T47D (cell line): ENCODE measurements at places on chromosomes 4 and X.

- DNase-seq, result no peak
Measured at GRCh38 chr4:160318567-160319220, 1215.8 kb downstream of the RAPGEF2 start.

- no peak for DNase-seq
Measured at GRCh38 chr4:41476310-41476885, 61.6 kb upstream of the LIMCH1 start.

DNA sequence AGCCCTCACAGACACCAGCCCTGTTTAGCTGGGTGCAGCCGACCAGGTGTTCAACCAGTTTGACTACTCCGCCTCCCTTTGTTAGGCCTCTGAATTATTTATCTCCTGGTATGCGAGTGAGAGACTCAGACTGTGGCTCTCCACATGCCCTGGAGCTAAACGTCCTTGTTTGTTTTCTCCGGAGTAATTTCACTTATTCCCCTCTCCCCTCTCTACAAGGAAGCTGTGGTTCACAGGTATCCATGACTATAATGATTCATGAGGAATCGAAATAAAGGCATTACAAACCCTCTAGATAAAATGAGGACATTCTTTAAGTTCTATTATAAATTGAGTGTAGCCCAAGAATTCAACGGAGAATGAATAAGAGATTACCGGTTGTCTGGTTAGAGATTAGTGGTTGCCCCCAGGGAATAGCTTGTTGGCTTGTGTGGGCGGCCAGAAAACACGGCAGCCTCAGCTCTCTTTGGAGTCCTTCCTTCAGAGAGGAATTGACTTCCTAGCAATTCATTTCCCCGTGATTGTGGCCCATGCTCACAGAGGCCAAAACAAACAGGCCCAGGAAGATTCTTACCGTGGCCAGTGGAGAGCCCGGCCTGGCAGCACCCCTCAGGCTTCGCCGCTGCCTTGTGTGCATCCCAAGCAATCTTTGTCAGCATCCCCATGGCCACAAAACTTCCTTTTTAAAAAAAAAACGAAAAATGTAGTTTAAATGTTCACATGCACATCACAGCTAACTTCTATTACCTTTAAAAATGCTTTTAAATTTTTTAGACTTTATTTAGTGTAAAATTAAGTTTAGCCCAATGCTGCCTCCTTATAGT lies 60.2 kb upstream of the CBR4 start:
- peak; percentile 99 for DNase-seq

GRCh38 chr4:24515698-24516097 lies 68.7 kb downstream of the DHX15 start:
- DNase-seq, result no peak

DNA sequence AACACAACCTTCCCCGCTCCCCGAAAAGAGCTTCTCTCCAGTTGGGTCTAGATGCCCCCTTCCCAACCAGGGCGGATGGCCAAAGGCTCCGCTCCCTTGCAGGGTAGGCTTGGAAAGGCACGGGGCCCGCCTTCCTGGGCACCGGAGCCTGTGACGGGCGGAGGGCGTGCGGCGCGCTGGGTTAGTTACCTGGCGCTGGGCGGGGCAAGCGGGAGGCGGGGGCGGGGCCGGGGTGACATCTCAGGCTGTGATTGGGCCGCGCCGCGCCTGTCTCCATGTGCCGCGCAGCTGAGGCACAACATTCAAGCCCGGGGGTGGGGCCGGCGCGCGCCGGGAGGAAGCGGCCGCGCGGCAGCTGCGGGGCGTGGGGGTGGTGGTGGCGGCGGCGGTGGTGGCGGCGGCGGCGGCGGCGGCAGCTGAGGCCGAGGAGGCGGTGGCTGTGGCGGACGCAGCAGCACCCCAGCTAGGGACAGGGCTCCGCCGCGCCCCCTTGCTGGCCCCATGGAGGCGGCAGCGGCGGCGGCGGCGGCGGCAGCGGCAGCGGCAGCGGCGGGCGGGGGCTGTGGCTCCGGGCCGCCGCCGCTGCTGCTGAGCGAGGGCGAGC lies at the start of gene REPS2:
REPS2 (plus strand) TSS at position 298 of the 604 bp plus-strand sequence; CDS start at position 502, 204 bp downstream.
- peak; percentile 81 for DNase-seq

GRCh38 chr4:38660838-38661237 lies 3.2 kb upstream of the KLF3 start:
- no peak for DNase-seq

DNA sequence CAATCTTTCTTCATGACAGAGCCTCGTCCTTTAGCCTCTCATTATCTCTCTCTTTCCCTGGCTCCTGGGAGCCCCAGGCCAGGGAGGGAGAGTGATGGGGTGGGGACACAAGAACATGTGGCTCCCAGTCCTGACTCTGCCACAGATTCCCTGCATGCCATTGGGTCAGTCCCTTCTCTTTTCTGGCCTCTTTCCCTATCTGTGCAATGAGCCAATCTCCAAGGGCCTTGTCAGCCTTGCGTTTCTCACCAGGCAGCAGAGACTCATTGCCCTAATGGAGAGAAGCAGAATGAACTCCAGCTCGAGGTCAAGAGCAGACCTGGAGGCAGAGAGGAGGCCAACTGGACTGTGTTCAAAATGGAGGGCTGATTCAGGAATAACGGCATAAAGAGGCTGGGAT lies 38.4 kb upstream of the PJA1 start:
- no peak for DNase-seq

GRCh38 chr4:7301126-7301785 lies 108.9 kb downstream of the SORCS2 start:
- no peak for DNase-seq

DNA sequence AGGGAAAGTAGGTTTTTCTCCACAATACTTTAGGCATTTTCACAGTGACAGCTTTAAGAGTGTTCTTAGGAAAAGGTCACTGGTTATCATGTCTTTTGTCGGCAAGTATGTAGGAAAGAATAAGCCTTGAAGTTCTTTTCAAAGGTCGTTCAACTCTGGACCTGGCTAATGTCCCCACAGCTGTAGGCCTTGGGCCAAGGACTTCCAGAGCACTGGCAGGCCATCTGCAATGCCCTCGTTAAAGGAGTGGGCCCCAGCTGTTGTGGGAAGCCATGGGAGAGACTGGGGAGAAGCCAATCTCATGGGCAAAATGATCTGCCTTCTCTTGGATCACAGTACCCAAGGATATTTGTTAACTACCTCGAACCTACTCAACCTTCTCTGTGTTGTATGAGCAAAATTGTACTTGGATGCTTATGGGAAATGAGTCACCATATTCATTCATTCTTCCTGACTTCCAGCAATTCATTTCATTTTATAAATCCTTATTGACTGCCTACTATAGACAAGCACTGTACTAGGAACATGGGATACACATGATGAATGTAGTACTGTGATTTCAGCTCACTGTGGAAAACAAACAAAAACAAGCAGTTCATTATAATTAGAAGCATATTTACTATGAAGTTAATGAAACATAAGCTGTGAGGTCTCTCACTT lies 141.1 kb upstream of the KIT start:
- DNase-seq, result no peak

GRCh38 chrX:133402830-133403625 lies 12.3 kb downstream of the GPC4 start:
- DNase-seq, result no peak

DNA sequence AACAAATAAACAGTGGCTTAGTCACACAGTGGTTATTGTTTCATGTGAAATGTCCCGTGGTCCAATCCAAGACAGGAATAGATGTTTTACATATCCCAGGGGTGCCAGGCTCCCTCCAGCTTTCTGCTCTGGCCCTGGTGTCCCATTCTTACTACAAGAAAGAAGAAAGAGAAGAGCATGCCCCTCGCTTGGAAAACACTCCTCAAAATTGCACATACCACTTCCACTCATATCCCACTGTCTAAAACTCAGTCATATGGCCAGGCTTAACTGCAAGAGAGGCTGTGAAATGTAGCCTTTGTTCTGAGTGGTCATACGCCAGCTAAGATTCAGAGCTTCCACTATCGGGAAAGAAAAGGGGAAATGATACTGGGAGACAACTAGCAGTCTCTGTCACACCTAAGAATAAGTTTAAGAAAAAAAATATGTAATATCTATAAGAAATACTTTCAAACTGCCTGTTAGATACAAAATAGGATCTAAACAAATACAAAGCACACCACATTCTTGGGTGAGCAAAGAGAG lies 306.8 kb upstream of the FAM241A start:
- no peak for DNase-seq

DNA sequence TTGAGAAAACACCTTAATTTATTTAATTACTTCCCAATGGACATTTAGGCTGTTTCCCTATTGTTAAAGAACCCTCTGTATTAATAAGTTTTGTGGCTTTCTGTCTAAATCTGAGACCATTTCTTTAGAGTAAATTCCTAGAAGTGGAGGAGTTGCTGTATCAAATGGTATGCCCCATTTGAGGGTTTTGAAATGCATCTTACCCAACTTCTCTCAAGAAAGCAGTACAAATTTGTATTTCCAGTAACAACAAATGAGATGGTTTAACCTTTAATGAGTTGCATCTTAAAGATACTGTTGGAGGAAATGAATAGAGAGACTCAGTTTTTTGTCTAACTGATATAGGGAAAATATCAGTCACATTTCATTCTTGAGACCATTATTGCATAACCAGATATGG lies 70.5 kb upstream of the CBLL2 start:
- no peak for DNase-seq

GRCh38 chr4:86878640-86879039 lies 13.6 kb downstream of the C4orf36 start:
- DNase-seq, result no peak

GRCh38 chrX:1946974-1947373 lies 332.1 kb downstream of the ASMT start:
- DNase-seq, result no peak

DNA sequence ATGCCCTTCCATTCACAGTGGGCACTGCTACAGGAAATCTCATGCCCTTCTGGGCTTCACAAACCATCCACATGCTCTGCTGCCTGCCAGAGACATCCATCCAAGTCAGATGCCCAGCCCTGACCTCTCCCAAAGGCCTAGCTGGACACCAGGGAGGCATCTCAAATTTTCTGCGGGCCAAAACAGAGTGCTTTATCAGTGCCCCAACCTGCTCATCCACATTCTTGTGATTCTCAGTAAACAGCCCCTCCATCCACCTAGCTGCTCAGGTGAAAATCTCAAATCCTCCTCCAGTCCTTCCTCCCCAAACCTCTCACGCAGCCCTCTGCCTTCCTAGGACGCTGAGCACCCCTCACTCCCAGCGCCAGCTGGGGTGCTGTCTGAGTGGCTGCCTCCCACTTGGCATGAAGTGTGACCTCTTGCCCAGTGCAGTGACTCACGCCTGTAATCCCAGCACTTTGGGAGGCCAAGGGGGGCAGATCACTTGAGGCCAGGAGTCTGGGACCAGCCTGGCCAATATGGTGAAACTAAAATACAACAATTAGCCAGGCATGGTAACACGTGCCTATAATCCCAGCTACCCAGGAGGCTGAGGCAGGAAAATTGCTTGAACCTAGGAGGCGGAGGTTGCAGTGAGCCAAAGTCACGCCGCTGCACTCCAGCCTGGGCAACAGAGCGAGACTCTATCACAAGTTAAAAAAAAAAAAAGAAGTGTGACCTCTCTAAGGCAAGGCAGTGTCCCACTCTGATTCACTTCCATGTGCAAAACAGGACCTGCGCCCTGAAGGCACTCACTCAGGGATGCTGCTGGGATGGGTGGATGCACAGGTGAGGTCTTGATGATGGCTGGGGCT lies 1.7 kb upstream of the AFAP1 start:
- no peak for DNase-seq

GRCh38 chr4:181181331-181181730 lies 1061.9 kb upstream of the TENM3 start:
- DNase-seq, result no peak

GRCh38 chr4:156977435-156978160 lies 6.0 kb upstream of the PDGFC start:
- DNase-seq, result no peak

GRCh38 chr4:23038626-23039491 lies 346.1 kb downstream of the GBA3 start:
- peak; percentile 71 for DNase-seq

DNA sequence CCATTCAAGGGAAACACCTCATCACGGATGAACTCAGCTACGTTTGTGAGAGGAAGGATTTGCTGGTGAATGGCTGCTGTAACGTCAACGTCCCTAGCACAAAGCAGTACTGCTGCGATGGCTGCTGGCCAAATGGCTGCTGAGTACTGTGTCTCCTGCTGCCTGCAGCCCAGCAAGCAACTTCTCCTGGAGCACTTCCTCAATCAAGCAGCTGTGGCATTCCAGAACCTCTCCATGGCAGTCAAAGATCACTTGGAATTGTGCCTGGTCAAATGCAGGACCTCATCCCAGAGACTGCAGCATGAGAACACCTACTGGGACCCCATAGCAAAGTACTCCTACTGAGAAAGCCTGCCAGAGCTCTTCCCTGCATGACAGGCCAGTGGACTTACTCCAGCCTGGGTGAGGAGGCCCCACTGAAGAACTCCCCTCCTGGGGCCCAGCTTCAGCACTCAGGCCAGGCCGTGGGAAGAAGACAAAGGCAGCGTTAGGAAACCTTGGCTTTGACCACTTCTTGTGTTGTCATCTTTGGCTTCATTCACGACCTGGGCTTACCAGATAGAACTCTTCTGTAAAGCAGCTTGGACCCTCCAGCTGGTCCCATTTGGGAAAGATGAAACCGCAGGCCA lies 244.3 kb downstream of the RBMX2 start:
- no peak for DNase-seq

DNA sequence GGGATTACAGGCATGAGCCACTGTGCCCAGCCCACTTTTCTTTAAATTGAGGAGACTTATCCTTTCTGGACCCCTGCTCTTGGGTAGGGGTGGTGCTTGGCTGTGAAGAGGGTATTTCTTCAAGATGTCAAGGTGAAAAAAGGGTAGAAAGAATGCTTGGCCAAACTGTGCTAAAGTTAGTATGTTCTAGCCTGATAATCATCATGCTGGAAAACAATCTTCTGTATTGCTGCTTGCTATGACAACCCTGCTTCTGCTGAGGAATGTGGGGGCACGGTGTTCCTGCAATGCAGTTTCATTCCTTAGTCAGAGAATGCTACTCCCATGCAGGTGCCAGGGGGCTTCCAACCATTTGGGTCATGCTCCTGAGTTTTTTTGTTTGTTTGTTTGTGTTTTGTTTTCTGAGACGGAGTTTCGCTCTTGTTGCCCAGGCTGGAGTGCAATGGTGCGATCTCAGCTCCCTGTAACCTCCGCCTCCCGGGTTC lies 4.0 kb upstream of the UBE2A start:
- DNase-seq, result no peak

DNA sequence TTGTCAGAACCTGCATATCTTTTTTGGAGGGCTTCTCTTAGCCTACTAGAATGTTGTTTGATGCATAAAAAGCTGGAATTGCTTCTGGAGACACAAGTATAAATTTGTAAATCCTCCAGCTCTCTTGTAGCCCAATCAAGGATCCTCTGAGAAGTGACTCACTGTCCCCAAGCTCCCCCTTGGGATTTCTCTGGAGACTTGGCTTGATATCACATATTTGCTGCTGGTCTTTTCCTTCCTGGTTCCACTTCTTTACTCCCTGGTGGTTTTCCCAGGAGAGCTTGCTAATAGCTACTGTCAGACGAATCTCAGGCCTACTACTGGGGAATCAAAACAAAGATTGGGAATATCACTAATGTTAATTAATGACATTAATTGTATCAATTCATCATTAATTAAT lies 173.1 kb downstream of the STK32B start:
- DNase-seq, result no peak

DNA sequence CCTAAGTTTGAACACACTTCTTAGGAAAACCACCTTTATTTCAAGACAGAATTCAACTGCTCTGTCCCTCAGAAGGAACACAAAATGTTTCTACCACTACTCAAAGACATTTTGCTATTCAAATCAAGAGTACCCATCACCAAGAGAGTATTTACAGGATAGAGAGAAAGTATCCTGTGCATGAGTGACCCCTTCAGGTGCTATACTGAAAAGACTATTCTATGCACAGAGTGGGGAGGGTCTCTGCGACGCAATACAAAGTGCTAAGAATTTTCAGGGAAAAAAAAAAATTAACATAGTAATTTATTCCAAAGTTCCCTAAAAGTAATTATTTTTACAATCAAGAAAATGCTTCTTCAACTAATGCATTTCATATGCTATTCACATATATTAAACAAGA lies 346.4 kb upstream of the FAM241A start:
- no peak for DNase-seq
